Lung microvascular endothelial cell (primary cell): ENCODE measurements at places on chromosomes 1 and 21.

DNA sequence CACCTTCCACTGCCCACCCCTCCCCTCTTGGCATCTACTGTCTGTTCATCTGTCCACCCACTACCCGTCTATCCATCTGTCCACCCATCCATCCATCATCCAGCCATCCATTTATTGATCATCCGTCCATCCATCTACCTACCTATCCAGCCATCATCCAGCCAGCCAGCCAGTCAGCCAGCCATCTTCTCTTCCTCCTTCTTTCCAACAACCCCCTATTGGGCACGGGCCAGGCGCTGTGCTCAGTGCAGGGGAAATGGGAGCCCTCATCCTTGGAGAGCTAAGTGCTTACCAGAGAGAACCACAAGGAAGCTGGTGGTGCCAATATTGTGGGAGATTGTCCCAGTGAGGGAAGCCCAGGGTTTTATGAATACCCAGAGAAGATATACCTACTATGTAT lies 51.7 kb upstream of the TMEM51 start:
- no peak for DNase-seq

- DNase-seq: no peak
Measured at GRCh38 chr1:44999232-44999631, 11.9 kb downstream of the HECTD3 start.

DNA sequence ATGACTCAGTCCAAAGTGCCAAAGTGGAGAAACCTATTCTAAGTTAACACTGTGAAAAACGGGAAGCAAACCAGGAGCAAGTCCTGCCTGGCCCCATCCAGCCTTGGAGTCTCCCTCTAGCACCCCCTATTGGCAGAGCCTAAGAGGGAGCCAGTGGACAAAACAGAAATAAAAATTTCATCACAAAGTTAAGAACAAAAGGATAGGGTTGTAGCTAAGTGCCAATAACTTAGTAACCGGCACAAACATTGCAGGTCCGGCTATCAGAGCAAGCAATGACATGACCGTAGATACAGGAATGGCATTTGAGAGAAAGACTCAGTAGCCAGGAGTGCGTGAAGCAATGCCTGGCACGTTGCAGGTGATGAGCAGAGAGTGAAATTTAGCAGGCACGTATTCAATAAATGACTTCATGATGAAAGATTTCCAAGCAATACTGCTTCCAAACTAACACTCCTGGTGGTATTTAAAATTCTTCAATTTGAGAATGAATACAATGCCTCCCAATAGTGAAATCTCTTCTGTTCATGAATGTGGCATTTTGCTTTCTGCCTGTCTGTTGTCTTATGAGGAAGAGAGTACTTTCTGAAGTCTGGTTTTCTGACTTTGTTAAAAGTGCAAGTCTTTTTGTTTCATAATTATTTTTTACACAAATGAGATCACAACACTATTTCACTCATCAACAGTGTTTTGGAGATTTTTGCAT lies 391.0 kb downstream of the OMA1 start:
- DNase-seq: peak; percentile 37

DNA sequence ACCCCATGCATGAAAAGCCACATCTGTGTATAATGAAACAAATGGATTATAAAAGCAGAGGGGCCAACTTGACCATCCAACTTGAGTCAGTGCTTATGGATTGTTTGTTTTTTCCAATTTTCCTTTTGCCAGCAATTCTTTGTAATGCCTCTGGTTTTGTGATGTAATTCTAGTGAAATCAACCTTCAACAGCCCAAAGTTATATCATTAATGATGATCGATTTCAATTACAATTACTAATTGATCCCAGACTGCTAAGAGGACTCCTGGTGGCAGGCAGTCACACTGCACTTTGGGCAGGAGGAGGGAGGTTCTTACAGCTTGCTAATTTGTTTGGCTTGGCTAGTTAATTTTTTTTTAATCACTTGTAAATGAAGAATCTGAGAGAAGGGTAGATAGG lies 552.3 kb downstream of the NUF2 start:
- no peak for DNase-seq

DNA sequence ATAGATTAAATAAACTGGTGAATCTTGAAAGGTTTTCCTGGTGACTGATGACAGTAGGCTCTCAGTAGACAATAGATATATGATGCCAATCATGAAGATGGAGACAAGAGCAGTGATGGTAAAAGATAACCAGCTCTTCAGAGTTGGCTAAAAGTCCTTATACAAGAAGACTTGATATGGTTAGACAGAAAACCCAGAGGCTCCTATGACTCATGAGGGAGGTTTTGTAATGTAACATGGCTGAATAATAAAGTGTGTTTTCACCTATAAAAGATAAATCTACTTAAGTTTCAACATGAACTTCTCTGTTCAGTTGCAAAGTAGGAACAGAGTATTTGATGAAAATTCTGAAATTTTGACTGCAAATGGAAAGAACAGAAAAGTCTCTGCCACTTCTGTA lies 12.7 kb upstream of the CRNN start:
- DNase-seq: no peak

- no peak for DNase-seq
Measured at GRCh38 chr1:182752077-182752988, 37.2 kb upstream of the NPL start.

GRCh38 chr1:194133152-194133551 lies 946.7 kb upstream of the B3GALT2 start:
- DNase-seq: no peak

DNA sequence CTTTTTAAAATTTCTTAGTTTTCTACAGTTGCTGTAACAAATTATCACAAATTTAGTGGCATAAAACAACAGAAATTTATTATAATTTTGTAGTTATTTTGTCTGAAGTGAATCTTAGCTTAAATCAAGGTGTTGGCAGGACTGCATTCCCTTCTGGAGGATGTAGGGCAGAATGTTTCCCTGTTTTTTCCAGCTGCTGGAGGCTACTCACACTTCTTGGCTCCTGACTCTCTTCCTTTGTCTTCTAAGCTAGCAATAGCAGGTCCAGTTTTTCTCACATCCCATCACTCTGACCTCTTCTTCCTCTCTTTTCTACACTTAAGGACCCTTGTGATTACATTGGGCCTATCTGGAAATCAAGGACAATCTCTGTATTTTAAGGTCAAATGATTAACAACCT lies 84.1 kb downstream of the PKN2 start:
- no peak for DNase-seq

GRCh38 chr1:247387565-247387964 lies 28.4 kb upstream of the NLRP3 start:
- DNase-seq: no peak

DNA sequence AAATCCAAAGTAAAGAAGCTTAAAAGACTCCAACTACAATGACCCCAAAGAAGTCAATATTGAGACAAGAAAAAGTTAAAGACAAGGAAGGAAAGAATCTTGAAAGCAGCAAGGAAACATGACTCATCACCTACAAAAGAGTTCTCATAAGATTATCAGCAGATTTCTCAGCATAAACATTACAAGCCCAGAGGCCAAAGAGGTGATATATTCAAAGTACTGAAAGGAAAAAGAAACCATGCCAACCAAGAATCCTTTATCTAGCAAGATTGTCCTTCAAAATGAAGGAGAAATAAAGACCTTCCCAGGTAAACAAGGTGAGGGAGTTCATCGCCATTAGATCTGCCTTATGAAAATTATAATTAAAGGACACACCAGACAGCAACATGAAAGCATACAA lies 49.8 kb downstream of the CSMD2 start:
- no peak for DNase-seq

- no peak for DNase-seq
Measured at GRCh38 chr1:47565092-47565491, 127.2 kb downstream of the FOXD2 start.

DNA sequence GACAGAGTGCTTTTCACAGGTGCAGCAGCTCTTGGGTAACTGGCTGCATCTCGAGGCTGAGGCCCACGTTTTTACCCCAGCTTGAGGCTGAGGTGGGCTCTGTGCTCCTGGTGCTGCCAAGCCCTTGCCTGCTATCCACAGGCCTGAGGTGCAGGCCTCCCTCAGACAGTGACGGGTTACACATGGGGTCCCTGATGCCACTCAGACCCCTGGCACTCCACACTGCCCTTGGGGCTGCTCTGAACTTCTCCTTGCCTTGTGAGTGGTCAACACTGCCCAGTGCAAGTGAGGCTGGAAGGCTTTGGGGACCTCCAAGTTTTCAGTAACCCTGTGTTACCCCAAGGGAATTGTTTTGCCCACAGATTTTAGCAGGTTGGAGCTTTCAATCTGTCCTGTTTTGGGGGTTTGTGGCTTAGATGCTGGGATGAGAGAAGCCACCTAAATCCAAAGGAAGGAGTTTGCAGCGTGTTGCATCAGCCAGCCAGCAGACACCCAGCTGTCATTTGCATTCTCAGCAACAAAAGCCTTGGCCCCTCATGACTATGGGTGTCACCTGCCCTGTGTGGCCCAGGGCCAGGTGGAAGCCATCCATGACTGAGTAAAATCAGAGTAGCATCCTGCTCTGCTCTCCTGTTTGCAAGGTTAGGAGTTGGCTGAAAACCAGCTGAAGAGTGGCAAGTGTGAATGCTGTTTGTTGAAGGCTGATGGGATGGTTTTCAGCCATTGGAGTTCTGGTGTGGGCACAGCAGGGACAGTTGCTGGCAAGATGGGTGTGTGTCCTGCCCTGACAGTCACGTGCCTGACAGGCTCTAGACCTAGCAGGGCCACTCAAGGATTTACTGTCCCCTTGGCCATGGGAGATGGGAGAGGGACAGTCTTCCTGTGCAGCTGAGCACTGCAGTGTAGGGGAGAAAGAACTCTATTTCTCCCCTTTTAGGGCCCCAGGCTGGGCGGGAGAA lies 3.2 kb downstream of the RNF187 start:
- DNase-seq: peak; percentile 27

DNA sequence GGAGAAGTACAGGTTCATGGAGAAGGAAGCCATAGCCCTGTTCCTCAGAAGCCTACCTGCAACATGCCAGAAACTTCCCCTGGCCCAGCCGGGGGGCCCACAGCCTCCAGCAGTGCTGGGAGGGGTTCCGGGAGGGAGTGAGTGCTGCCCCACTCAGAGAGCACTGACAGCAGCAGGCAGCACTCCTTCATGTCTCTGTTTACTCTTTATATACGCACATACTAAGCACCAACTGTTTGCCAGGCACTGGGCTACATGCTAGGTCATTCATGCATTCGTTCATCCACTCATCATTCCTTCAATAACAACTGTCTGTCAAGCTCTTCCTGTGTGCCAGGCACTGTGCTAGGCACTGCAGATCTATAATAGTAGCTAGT lies 120.6 kb downstream of the TRABD2B start:
- no peak for DNase-seq

- DNase-seq: peak; percentile 6
Measured at GRCh38 chr1:18816808-18817207, 42.7 kb downstream of the TAS1R2 start.

- DNase-seq: no peak
Measured at GRCh38 chr1:145695821-145696629, 11.1 kb downstream of the PDZK1 start.

DNA sequence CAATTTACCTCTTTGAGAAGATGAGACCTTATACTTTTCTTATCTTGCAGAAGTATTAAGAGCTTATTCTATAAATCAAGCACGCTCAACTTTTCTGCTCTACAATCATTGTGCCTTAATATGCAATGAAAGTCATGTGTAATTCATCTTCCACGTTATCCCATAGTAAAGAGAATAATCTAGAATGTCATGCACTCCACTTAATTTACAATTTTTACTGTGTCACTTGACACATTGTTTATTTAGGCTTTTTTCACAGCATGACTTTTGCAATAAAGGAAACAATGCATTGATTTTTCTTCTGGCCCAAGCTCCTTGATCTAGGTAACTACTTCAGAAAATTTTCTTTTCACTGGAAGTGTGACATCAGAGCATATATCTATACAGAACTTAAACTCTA lies 290.9 kb downstream of the HHIPL2 start:
- DNase-seq: no peak

GRCh38 chr1:157252473-157252872 lies 114.3 kb upstream of the ETV3 start:
- no peak for DNase-seq

DNA sequence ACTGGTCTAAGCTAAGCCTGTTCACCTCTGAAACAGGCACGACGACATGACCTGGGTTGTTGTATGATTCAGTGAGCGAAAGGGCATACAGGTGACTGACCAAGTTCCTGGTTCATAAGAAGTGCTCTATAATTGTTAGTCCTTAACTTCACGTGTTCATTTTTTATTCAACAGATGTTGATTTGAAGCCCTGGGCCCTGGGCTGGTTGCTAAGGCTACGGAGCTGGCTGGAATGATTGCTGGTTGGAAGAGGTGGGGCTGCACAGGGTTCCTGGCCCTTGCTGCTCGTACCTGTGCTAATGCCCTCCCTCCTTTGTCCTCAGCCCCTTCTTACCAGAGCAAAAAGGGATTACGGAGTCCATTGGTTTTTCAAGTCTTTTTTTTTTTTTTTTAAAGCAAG lies 111.3 kb upstream of the CSF3R start:
- no peak for DNase-seq

GRCh38 chr1:111253876-111254275 lies 26.4 kb downstream of the CHI3L2 start:
- no peak for DNase-seq

DNA sequence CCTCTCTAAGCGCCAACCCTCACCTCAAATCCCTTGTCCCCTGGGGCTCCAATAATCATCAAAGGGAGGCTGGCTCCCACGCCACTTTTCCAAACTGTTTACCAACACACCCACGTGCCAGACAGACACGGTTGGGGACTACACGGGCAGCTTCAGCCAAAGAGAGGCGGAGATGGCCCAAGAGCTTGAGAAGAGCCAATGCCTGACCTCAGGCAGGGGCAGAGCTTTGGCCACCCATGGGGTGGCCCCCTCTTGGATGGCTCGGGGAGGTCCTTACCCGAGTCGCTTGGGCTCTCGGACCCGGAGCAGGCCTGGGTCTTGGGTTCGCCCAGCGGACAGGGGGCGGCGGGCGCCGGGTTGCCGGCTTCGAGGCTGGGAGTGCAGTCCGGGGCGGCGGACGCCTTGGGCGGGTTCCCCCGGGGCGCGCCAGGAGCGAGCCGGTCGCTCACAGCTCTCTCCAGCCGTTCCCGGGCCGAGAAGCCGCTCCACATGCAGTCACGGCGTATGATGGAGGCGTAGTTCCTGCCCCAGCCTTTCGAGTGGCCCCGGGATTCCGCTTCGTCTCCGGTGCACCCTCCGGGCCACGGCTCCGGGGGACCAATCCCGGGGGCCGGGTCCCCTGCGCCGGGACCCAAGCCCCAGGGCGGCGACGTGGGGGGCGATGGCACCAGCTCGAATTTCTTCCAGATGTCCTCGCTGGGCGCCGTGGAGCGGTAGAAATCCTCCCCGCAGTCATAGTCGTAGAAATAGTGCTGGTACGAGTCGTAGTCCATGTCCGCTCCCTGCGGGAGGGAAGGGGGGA lies 854 bp downstream of the MYCL start:
- DNase-seq: peak; percentile 38
